ENCODE measurements at places on chromosomes 7 and 10.

GRCh38 chr7:30797176-30798040 lies 26.2 kb downstream of the MINDY4 start:
- no peak for DNase-seq

DNA sequence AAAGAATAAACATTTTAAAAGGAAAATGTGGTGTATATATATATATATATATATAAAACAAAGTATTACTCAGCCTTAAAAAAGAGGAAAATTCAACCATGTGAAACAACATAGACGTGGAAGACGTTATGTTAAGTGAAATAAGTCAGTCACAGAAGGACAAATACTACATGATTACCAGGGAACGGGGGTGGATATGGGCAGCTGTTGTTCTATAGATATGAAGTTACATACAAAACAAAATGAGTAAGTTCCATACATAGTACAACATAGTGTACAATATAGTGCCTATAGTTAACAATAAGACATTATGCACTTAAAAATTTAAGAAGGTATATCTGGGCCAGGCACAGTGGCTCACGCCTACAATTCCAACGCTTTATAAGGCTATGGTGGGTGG lies 48.8 kb downstream of the SGMS1 start:
- no peak for DNase-seq

DNA sequence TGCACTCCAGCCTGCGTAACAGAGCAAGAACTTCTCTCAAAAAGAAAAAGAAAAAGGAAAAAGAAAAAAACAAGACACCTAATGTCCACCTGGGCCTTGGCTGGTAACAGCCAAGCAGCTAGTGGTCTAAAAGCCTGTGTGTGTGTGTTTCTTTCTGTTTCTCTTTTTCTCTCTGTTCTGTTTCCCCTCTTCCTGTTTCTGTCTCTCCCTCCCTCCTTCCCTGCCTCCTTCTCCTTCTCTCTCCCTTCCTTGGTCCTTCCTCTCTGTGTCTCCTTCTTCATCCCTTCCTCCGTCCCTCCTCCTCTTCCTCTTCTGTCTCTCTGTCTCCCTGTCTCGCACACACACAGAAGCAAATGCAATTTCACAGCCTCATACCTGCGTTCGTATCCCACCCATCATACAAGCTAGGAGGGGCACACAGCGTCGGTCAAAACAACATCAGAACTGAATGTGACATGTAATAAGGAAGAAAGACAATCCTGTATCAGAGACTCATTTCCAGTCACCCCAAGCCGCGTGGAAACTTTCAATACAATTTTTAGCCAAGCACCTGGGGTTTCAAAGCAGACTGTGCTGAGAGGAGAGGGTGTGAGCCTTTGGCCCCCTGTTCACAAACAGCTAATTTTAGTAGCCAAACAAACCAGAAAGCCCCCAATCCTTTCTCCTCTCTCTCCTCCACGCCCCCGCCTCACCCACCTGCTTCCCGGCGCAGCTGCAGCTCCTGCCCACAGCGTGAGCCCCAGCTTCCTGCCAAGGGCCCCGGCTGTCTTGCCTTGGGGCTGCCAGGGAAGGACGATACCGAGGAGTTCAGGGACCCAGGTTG lies 50.2 kb upstream of the GNA12 start:
- DNase-seq = no peak

- DNase-seq = no peak
Observed at GRCh38 chr10:82742478-82742877, 867.5 kb downstream of the NRG3 start.

DNA sequence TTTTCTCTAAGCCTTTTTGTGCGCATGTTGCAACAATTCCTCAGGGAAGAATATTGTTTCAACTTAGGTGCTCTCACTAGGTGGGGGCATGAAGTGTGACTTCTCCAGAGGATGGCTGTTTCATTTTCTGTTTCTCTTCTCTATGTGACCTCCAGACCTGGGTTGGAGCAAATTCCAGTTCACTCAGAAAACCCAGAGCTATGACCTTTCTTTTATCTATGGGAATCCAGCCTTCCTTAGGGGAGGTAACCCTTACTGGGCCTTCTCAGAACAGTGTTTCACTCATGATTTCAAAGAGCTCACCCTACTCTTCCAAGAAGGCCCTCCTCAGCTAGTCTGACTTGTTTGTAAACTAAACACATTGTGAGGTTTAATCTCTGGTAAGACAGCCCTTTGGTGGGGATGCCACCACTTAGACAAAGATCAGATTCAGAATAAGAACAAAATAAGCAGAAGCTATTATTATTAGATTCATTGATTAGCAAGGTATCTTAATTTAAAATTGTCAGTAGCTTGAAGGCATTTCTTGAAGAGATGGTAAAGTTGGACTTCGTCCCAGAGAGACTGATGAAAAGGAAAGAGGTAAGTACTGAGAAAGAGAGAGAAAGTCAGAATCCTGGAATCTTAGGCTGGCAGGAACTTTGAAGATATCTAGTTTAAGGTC lies 16.6 kb upstream of the TAS2R60 start:
- no peak for DNase-seq

DNA sequence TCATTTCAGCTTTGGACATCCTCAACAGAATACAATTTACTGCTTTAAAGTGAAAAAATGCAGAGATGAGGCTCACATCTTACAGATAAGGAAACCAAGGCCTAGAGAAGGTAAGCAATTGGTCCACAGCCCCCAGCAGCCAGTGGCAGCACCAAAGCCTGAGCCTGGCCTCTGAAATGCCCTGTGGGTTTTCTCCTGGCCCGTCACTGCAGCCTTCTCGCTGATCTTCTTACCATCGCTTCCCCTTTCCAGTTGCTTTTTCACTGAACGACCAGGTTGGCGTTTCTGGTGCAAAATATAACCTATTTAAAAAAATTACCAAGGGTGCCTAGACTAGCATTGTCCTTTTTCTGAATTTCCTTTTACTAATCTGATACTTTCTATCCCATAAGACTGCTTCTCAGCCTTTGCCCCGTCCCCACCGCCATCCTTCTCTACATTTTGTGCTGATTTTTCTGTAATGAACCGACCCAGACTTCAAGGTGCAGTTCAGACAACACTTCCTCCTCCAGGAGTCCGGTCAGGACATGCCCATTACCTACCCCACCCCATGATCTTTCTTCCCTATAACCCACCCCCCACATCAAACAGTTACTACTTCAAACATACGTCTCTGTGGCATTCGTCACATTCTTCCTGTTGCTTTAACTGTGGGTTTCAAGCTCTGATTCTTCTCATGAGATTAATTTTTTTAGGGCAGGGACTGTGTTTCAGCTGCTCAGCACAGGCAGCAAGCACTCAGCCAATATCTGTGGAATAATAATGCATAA lies 289.4 kb downstream of the DNAJB6 start:
- no peak for DNase-seq

GRCh38 chr7:102119213-102119651 lies 167.4 kb upstream of the SH2B2 start:
- peak; percentile 23 for DNase-seq

- peak; percentile 90 for DNase-seq
Observed at GRCh38 chr10:60943316-60944057, 498 bp downstream of the RHOBTB1 start.

- DNase-seq = no peak
Observed at GRCh38 chr7:76165973-76166403, 35.7 kb upstream of the SRRM3 start.

- DNase-seq = no peak
Observed at GRCh38 chr7:154503962-154504550, 451.9 kb downstream of the DPP6 start.

DNA sequence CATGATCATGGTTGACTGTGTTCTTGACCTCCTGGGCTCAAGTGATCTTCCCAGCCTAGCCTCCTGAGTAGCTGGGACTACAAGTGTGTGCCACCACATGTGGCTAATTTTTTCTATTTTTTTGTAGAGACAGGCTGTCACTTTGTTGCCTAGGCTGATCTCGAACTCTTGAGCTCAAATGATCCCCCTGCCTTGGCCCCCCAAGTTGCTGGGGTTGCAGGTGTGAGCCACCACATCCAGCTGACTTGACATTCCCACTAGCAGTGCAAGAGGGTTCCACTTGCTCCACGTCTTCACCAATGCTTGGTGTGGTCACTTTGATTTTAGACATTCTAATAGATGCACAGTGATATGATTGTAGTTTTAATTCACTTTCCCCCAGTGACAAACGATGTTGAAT lies 25.1 kb downstream of the CYP26A1 start:
- DNase-seq = no peak

DNA sequence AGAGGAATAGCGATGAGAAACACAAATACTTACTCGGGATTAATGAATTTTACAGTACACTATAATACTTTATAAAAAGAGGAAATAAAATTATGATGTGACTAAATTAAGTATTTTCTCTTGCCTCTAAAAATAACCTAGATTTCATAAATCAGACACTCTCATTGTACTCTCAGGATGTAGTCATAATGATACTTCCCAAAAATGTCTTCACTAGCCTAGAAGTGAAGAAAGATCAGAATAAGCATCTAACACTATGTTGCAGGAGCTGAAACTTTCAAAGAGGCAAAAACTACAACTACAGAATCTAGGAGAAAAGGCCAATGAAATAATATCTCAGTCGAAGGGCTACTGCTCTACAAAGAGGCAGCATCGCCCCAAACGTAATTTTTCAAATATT lies 49.4 kb downstream of the DNAJC1 start:
- no peak for DNase-seq

DNA sequence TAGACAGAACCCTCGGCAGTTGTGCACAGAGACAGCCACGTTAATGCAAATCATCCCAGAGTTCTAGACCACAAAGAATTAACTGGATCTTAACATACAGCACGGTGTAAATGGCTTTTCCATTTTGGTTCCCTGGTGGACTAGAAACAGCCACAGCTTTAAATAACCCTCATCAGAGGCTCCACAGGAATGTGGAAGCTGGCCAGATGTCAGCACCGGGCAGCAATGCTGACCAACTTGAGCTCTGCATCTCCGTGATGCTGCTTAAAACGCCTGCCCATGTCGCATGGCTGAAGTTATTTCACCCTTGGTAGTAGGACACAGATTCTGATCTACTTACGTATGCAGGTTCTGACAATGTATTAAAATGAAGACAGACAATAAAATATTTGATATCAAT lies 24.5 kb downstream of the RSU1 start:
- no peak for DNase-seq

- DNase-seq = no peak
Observed at GRCh38 chr10:116088985-116089384, 184.0 kb downstream of the GFRA1 start.

DNA sequence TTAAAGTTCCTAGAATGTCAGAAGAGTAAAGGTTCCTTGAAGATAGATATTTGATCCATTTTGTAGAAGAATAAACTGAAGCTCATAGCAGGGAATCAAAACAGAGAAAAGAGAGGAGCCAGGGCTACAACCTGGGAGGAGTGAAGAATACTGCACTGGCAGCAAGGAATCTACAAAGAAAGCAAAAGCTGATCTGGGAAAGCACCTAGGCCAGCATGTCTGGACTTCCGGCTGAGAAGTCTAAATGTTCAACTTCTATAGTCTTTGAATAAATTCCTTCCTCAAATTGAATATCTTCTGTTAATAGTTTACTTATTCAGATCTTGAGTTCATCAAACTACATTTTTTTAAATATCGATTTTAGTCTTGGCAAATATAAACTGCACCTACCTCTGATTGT lies 78.2 kb downstream of the VPS41 start:
- no peak for DNase-seq

GRCh38 chr10:523925-524324 lies 165.5 kb downstream of the DIP2C start:
- no peak for DNase-seq

DNA sequence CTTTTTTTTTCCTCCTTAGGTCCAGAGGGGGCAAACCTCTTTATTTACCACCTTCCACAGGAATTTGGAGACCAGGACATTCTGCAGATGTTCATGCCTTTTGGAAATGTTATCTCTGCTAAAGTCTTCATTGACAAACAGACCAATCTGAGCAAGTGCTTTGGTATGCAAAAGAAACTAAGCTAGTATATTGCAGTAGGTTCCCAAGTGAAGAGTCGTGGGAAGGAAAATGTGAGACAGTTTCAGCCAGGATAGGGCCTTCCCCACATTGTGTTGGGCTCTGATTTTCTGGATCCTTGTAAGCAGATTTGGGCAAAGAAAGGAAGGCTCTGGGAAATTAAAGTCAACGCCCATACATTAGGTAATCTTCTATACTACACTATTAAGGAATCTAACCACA lies 285.6 kb downstream of the USP6NL start:
- no peak for DNase-seq

DNA sequence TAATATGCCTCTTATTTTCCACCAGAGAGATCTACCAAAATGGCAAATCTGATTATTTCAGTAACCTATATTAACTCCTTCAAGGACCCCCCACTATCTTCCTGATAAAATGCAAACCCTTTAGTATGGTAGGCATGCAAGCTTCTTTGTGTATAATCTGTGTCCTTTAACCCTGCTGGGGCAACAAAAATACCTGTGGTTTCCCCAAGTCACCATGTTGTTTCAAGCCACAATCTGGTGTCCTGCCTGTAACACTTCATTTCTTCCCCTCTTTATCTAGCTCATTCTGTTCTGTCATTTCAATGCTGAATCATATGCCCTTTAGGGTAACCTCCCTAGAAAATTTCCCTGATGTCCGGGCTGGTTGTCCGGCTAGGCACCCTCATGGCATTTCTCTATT lies 5.3 kb downstream of the CALCR start:
- DNase-seq = no peak
